ENCODE measurements at places on chromosomes 1 and 21.

- no peak for DNase-seq
Observed at GRCh38 chr1:239293350-239294110, 92.8 kb upstream of the CHRM3 start.

DNA sequence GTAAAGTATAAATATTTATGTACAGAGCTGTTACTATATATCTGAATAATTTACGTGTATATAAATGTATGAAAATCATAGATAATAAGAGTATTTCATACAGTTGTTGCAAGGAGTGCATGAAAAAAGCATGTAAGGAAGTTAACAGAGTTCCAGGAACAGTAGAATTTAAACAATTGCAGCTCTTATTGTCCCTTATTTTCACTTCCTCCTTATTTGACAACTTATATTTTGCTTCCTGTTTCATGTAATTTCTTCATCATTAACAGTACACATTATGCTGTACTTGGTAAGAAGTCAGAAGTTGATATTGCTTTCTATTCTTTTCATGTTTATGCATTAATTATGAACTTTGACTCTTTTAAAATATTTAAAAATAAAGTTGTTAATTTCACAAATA is 681.5 kb downstream of the LRRIQ3 start:
- no peak for DNase-seq

- DNase-seq: peak; percentile 75
Observed at GRCh38 chr1:14915356-14916054, 238.0 kb upstream of the TMEM51 start.

DNA sequence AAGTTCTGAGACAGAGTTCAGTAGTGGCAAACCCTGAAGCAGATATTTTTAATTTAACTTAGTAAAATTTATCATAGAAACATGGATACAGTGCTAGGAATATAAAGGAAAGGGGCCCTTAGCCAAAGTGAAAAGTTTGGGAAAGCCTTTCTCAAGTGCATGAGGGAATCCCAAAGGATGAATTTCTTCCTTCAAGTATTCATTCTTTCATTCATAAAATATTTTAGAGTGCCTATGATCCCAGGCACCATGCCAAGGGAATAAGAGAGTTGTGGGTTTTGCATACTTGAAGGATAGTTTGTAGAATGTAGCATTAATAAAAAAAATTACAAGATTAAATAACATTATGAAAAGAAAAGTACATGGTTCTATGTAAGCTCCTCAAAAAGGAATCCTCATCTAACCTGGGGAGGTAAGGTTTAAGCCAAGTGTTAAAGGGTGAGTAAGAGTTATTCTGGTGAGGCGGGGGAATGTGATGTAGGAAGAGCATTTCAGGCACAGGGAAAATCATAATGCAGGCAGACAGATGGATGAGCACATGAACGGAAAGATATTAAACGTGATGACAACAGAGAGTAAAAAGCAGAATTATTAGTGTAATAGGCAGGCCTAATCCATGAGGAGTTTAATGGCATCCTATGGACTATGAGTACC is 40.4 kb upstream of the NTNG1 start:
- DNase-seq: no peak

DNA sequence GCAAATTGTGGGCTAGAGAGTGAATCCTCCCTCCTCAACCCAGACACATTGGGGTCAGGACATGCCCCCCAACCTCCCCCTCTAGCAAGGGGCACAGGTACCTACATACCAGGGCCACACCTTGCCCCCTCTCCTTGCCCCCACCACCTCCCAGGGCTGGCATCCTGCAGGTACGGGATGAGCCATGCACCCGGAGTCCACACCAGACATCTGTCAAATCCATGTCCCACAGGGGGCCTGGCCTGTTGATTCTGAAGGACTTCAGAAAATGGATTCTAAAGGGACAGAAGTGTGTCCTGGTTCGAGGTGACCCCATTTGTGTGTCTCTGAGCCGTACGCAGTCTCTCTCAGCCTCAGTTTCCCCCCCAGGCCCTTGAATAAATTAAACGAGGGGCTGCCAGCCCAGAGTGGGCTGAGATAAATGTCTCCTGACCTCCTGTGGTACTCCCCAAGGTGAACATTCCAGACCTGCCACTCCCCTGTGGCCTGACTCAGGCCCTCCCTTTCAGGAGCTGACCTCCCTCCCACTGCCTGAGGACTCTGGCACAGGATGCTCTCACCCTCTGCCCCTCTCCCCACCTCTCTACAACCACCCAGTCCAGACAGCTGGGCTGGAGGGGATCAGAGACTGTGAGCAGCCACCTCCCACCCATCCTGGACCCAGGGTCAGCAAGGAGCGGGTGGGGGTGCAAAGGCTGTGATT is 94.5 kb downstream of the EPHB2 start:
- DNase-seq: no peak

GRCh38 chr1:37471345-37472231 is 2.8 kb upstream of the ZC3H12A start:
- no peak for DNase-seq

- no peak for DNase-seq
Observed at GRCh38 chr1:14842891-14843290, 244.4 kb downstream of the KAZN start.

DNA sequence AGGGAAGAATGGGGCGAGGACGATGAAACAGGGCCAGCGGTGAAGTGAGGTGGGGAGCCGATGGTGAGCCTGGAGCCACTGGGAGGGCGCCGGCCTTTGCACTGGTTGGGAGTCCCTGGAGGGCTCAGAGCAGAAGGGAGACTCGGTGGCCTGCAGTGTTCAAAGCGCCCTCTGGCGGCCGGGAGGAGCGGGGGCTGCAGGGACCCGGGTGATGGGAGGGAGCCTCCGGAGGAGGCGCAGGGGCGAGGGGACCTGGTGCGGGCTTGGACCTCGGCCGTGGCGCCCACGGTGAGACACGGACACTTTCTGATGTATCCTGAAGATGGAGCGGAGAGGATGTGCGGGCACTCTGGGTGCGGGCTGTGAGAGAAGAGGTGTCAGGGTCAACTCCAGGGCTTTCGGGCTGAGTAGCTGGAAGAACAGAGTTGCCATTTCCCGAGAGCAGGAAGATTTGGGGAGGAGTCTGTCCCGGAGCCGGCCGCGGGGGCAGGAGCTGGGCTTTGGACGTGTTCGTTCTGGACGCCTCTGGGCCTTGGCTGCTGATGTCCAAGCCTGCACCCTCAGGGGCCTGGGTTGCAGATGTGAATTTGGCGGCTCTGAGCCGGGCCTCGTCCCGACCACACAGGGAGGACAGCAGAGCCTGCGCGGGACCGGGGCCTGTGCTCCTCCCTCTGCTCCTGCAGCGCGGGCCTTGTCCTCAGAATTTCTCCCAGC is 29.7 kb downstream of the HEYL start:
- peak; percentile 92 for DNase-seq

- no peak for DNase-seq
Observed at GRCh38 chr1:198943484-198944187, 304.8 kb downstream of the PTPRC start.

GRCh38 chr1:112083487-112083886 is 94.0 kb upstream of the KCND3 start:
- no peak for DNase-seq

GRCh38 chr1:28157894-28158293 is 18.6 kb downstream of the PTAFR start:
- no peak for DNase-seq

DNA sequence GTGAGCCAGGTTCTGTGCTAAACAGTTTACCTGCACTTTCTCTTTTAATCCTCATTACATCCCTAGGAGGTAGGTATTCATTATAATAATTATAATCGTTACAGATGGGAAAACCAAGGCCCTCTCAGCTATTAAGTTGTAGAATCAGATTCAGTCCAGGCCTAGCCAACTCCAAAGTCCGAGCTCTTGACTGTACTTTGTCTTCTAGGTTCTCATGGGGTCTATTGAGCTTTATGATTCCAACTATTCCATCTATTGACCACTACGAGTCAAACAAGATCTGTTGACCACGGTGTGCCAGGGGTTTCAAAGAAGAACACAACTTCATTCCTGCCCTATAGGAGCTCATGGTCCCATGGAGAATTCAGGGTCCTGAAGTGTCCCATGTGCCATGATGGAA is 2.0 kb downstream of the IFNLR1 start:
- no peak for DNase-seq

- no peak for DNase-seq
Observed at GRCh38 chr1:90325168-90325567, 330.3 kb downstream of the ZNF326 start.

DNA sequence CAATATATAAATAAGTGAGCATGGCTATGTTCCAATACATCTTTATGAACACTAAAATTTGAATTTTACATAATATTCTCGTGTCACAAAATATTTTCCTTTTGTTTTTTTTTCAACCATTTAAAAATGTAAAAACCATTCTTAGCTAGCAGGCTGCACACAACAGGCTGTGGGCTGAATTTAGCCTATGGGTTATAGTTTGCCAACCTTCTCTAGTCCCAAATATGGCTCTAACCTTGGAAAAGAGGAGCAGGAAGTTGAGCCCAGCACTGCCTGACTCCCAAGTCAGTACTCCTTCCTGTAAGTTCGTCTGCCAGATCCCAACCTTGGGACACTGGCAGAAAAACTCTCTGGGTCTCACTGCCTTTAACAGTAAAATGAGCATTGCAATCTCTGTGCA is 13.4 kb downstream of the C1QB start:
- DNase-seq: no peak

- DNase-seq: no peak
Observed at GRCh38 chr1:97489834-97490233, 431.0 kb downstream of the DPYD start.

GRCh38 chr1:232952514-232953499 is 2.4 kb downstream of the NTPCR start:
- DNase-seq: no peak

DNA sequence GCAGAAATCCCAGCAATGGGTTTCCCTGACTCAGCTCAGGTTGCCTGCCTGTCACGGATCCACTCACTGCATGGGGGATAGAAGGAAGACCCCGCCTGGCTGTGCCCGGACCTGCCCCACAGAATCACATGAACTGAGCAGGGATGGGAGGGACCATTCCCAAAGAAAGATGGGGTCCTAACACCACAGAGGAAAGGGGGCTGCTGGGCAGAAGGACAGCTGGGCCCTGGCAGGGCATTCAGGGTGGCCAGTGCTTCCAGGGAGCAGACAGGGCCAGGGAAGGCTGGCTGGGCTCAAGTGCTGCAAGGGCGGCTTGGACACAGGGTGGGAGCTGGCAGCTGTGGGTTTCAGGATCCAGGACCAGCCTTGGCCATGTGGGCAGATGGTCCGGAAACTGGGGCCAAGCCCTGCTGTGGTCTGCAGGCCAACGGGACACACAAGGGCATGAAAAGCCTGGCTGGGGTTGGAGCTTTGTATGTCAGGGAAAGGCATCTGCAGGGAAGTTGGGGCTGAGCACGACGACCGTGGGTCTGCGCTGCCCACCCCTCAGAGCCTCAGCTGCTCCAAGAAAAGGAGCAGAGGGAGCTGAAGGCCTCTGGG is 723.9 kb downstream of the PTPRU start:
- DNase-seq: no peak

- no peak for DNase-seq
Observed at GRCh38 chr1:33815061-33815460, 48.8 kb upstream of the HMGB4 start.

DNA sequence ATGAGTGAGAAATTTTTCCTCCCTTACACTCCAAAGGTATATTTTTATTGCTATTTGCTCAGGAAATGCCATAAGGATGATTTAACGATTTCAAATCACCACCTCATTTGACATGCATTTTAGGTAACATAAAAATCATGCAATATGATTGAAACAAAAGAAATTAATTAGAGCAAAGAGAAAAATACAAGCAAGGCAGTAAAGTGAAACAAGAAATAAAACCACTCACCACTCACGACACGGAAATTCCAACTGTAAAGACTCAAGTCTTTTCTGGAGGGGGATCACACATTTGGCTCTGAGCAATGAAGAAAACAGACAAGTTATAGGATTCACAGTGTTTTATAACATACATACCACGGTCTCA is 86.8 kb upstream of the ARHGAP29 start:
- no peak for DNase-seq

DNA sequence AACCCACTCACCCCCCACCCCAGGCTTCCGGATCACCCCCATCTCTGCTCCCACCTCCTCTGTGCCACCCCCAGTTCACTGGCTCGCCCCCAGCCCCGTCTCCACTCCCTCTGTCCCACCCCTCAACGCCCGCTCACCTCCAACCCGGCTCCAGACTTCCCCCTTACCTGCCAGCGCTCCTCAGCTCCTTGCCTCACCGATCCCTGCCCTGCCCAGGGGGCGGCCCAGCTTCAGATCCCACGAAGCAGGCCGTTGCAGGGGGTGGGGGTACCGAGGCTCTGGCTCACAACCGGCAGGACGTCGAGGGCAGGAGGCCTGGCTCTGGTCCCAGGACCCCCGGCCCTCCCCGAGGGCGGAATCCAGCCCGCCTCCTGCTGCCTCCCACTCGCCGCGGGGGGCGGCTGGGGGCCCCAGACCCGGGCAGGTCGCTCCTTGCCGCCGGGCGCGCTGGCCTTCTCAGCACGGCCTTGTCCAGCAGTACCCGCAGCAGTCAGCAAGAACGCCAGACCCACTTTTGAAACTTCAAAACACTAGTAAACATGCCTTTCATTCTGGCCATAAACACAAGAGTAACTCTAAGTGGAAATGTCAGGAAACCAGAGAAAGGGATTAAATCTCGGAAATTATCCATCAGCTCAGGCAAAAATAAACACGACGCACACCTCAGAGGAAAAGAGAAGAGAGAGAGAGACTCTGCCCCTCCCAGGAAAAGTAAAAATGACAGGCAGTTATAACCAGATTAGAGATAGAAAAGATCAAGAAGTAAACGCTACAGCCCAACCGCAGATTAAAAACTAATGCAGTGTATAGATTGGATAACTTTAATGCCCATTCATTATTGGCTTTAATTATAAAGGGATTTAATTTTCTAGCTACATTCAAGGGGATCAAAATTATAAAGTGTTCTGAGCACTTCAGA is 1.0 kb upstream of the FAM89A start:
- DNase-seq: no peak

- DNase-seq: no peak
Observed at GRCh38 chr1:216458812-216459211, 35.6 kb upstream of the USH2A start.

DNA sequence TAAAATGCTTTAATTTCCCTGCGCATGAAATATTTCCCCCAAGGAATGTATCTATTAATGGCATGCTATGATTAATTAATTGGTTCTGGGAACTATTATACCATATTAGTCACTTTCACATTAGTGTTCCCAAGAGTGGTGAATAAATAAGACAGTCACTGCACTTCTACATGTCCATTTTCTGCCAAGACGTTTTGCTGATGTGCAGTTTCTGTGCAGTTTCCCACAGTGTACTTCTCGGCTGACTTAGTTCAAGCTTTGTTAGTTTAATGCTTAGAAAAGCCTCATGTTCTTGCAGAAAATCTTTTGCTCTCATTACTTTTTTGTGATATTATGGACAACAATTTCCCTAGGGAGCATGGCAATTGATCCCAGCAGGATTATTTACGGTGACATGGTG is 1014.5 kb downstream of the BRINP3 start:
- DNase-seq: no peak

GRCh38 chr1:51255331-51255730 is 19.3 kb downstream of the RNF11 start:
- DNase-seq: no peak

DNA sequence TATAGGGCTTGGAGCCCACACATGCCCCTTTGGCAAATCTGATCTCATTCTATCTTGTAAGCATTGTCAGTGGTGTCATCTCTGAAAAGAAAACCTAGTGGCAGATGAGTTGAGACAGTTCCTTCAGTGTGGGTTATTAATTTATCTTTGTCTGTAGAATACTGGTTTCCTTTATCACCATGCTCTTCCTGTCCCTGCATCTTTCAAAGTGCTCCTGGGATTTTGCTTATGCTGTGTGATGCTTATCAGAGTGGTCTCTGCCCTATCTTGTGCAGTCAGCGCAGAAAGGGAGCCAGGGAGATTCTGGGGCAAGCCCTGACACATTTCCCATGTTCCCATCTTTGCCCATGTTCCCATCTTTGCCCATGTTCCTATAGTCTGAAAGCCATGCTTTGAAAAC is 402.9 kb downstream of the RWDD3 start:
- DNase-seq: no peak
